ENCODE measurements at places on chromosomes 16 and 17. TPM values are rescaled to one million over a fixed set of nuclear protein-coding genes. Genes with fewer than 3 reads are reported as not detected.

Gene ACSM3
- 3.2 TPM for polyA plus RNA-seq

Gene DPEP3
- polyA plus RNA-seq: not detected

Gene CCL4
- polyA plus RNA-seq: 2.8 TPM

Gene KRTAP4-4
- polyA plus RNA-seq: not detected

Gene CBFA2T3
- polyA plus RNA-seq: 16.3 TPM

GRCh38 chr17:28928061-28928460 is 23.3 kb downstream of the PHF12 start:
- no peak for DNase-seq

GRCh38 chr17:76543826-76544545 is 4.1 kb downstream of the PRCD start:
- DNase-seq: no peak

DNA sequence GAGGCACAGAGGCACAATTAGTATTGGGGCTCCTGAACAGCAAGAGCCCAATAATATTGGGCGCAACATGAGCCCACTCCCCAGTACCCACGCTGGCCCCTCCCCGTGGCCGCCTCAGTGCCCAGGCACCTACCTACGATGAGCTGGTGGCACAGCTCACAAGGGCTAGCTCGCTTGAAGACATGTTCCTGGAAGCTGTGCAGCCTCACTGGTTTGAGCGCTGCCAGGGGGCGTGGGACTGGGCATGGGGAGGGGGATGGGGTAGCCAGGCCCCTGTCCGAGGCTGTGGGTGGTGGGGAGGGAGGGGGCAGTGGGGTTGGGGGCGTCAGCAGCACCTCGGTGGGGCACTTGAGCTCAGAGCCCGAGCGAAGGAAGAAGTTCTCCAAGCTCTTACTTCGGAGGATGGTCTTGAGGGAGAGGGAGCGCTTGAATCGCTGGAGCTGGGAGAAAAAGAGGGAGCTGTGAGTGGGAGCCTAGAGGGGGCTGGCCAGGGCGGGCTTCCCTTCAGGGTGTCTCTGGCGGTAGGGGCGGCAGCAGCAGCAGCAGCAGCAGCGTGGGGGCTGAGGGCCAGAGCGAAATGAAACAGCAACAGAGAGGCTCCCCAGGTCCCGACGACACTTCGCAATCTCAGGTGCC is 7.9 kb downstream of the STAC2 start:
- DNase-seq: no peak

DNA sequence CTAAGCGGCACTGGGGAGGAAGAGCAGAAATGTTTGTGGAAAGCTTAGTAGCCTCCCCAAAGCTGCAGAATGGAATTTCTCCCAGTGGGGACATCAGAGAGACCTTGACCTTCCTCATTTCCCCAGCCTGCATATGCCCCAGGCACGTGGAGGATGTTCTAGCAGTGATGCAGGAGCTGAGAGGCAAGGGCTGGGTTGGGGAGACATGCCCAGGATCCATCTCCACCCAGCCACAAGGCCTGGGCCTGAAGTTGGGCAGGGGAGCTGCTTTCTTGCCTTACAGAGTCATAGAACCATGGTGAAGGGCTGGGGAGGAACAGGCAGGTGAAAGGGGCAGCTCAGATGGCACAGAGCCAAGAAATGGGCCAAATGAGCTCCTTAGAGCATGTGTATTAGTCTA is 104.0 kb downstream of the TMEM132E start:
- DNase-seq: no peak

DNA sequence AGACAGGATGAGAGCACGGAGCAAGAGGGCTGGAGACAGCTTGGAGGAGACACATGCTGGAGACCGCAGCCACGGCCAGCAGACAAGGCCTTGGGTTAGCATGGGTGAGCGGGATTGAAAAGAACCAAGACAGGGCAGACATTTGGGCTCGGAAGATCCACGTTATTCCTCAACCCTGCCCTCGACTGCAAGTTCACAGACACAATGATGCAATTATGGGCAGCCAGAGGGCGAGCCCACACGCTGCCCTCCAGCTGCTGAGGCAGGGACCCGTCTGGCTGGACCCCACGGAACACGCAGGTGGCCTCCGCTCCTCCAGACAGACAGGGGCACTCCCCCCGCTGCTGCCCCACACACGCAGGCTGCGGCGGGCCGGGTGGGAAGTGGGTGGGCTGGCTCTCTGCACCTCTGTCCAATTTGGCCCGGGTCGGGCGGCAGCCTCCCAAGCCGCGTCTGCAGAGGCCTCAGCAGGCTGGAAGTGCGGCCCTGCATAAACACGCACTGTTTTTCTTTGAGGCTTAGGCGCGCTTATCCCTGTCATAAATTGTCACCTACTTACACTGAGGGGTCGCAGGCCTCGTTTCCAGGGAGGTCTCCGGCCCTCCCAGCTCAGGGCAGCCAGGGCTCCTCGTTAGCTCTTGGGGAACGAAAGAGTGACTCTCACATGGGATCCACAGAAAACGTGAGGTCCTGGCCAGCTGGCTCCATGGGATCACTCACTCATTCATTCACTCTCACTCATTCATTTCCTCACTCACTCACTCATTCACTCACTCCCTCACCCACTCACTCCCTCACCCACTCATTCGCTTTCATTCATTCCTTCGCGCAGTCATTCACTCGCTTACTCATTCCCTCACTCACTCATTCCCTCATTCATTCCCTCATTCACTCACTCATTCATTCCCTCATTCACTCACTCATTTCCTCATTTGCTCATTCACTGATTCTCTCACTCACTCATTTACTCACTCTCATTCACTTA is 303.9 kb downstream of the C16orf95 start:
- peak; percentile 22 for DNase-seq

- DNase-seq: no peak
These were observed 39.2 kb downstream of the FTO start for GRCh38 chr16:53743149-53743566.

GRCh38 chr16:28321700-28322411 is 29.5 kb downstream of the SBK1 start:
- no peak for DNase-seq

DNA sequence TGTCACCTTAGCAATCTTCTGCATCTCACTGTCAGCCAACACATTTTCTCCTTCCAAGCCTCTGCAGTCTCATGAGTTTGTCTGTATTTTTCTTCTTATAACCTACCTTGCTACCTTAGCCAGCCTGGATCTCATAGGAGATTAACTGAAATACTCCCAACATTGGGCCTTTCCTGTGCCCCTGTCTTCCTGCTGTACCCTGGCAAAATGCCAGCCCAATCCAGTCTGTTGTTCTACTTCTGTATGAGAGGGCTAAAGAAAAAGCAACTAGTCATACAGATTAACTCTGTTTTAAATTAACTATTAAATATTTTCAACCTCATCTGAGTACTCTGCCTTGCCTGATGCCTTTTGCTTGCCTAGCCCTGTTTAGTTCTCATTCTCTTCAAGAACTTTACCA is 18.4 kb downstream of the GOSR1 start:
- no peak for DNase-seq

- DNase-seq: no peak
These were observed 23.1 kb downstream of the ZFPM1 start for GRCh38 chr16:88476203-88476602.

- DNase-seq: no peak
These were observed 130.3 kb downstream of the TANGO6 start for GRCh38 chr16:68973611-68974120.

- DNase-seq: peak; percentile 60
These were observed at the start of gene DNASE1 for GRCh38 chr16:3654249-3654991. TSS of gene DNASE1 (plus strand) at chr16:3654691. CDS start at chr16:3655374, 683 bp downstream.

GRCh38 chr17:42386777-42387657 is 1.2 kb downstream of the STAT3 start:
- peak; percentile 52 for DNase-seq

- DNase-seq: no peak
These were observed 43.4 kb downstream of the FBXL20 start for GRCh38 chr17:39357986-39358385.

Gene CLDN9
- 1.3 TPM for polyA plus RNA-seq

DNA sequence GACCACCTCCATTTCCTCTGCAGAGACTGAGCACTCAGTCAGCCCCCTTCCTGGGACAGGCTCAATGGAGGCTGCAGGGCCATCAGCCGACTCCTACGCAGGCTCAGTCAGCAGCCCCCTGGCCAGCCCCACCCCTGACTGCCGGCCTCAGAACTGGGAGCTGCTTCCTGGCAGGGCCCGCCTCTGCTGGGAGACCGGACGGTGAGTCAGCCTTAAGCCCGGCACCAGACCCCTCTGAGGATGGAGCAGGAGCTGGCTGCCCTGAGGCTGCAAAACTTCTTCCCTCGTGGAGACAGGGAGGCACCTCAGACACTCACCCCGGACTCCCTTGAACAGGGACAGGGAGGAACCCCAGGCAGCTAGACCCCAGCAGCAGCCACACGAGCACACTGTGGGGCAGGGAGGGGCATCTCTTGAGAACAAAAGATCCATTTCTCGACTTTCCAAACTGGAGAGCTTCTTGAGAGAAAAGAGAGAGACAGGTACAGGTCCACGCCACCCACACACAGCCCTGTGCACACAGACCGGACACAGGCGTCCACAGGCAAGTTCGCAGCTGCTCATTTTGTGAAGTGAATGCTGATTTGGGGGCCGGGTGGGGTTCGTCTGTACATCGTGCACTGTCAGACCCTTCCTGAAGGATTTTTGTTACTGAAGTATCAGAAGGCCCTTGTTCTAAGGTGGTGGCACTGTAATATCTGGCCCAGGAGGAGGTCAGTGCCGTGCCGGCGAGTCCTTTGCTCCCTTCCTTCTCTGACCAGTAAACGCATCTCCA is 1.3 kb upstream of the TUBB3 start:
- peak; percentile 83 for DNase-seq

DNA sequence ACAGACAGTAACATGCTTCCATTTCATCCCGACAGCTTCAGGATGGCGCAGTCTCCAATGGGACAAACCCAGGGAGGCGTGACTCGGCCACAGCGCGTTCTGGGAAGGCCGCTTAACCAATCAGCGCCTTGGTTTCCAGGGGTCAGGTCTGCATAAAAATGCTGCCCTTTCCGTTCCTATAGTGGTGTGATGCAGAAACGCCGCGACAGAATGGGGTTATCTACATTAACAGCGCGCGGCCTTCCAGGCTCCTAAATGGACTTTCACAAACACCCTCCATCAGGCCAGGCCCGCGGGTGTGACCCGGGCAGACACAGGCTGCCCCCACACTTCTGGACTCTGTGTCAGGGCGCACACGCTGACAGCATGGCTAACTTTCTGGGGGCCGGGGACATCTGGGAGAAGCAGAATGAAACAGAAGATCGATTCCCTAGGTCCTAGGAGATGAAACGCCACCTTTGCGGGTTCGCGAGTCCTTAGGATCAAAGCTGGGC is 792 bp downstream of the TMEM231 start:
- DNase-seq: peak; percentile 85

Gene NXPH3
- polyA plus RNA-seq: 1.5 TPM

Gene SLC5A11
- polyA plus RNA-seq: not detected

GRCh38 chr17:51064061-51064735 is 56.5 kb downstream of the SPAG9 start:
- DNase-seq: no peak

- peak; percentile 72 for DNase-seq
These were observed 286.6 kb downstream of the SOX9 start for GRCh38 chr17:72407336-72407909.

DNA sequence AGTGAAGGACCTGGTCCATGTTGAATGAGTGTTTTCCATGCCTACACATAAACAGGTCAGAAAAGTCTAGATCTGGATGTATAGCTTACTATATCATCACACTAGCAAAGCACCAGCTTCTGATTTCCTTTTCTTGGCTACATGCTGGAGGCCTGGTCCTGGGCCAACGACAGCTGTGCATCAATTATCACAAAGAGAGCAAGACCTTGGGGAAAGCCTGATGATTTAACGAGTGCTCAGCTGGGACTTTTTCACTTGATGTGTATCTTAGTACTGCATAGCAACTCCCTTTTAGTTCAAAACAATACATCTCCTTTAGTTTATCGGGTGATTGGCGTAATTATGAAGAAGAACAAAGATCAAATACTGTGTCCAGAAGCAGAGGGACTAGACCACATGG is 358.2 kb downstream of the KIF2B start:
- DNase-seq: peak; percentile 56

DNA sequence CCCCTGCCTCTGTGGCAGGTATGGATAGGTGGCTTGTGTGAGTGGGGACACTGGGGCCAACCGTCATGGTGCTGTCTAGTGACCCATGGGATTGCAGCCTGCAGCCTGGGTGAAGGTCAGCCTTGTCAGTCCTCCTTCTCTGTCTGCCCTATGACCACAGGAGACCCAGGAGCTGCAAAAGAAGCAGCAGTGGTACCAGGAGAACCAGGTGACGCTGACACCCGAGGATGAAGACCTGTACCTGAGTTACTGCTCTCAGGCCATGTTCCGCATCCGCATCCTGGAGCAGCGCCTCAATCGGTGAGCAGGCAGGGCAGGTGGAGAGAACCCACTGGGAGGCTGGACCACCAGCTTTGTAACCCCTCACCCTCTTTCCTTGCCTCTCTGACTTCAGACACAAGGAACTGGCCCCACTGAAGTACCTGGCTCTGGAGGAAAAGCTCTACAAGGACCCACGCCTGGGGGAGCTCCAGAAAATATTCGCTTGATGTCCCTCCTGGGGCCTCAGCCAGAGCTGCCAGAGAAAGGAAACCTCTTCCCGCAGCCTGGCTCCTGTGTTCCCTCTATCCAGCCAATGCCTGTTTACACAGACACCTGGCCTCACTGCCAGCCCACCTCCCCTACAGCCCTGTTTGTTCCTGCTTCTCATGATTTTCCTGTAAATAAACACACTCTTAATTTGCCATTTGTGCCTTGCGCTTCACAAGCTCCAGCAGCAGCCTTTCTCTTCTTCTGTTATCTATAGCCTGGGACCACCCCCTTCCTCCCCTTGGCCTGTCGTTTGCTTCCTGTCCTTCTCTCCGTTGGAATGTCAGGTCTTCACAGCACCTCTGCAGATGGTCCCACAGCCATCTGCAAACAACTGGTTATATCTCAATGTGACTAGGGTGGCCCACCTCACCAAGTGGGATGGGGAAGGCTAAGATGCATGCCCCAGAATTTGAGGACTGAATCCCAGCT is 4.5 kb upstream of the KATNB1 start:
- DNase-seq: no peak

DNA sequence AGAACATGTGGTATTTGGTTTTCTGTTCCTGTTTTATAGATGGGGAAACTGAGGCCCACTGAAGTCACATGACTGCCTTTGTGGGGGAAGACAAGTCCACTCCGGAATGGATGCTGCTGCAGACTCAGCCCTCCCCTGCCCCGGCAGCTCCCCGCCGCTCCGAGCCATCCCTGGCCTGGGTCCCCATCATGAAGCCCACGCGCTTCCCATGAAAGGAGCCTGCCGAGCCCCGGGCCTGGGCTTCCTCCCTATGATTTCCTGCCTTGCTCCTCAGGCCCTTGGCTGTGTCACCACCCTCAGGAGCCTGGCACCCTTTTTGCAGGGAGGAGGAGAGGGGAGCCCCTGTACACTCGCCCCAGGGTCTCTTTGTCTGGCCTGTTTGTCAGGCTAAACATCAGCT is 125.3 kb upstream of the FOXF1 start:
- no peak for DNase-seq

GRCh38 chr16:85696781-85697180 is 8.0 kb upstream of the GINS2 start:
- no peak for DNase-seq

All from muscle of back (tissue), 13 donors.